Astrocyte of the spinal cord (primary cell): ENCODE measurements at places on chromosomes 12 and 14.

DNA sequence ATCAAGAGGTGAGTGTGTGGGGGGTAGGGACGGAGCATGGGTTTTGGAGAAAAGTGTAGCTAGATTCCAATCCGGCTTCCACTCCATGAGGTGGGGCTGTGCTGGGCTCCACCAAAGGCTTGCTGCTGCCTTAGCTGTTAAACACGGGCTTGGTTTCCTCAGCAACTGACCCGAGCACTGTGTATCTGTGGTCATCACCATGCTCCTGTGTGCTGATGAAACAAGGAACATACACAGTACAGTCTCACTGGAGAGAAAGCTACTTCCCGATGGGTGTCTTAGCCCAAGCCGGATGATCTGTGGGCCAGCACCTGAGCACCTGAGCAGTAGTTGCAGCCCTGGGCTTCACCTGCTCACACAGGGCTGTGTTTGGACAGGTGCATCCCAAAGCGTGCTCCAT, 52.9 kb upstream of the VRK1 start:
- DNase-seq: no peak

DNA sequence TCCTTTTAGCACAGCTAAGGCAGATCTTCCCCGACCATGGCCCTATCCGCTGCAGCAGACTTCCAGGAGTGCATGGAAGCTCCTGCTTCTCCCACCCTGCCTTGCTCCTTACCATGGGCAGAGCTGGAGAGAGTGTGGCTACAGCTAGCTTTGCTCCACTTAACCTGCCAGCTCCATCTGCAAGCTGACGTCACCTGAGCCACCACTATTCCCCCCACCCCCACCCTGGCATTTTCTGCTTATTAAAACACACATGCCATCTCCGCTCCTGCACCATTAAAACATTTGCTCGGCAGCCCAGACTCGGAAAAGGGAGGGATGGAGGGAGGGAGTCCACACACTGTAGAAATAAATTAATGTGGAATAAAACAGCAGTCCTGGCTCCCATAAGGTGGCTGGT, 67.8 kb downstream of the TUNAR start:
- no peak for DNase-seq

DNA sequence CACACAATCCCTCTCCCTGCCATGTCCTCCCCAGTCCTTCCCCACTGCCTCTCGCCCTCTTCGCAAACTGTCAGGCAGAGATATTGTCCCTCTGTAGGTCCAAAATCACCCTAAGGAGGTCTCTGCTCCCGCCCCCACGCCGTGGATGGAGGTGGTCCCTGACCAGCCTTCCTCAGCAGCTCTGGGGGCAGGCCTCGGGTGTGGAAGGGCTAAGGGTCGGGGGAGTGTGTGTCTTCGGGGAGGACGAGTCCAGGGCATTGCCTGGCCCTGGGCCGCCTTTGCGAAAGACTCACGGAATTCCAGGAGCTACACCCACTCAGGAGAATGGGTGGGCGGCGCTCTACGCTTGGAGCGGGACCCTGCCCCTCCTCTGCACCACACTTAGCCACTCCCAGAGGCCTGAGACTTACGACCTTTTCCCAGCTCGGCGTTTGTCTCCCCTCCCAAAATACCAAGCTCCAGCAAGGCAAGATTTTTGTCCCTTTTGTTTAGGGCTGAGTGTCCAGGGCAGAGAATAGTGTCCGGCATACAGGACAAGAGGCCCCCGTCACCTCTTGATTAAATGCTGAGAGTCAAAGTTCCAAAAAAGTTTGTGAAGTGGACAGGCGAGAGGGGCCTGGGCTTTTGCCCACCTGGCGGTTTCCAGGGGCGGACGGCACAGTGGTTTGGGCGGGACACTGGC, 881 bp downstream of the PYGL start:
- no peak for DNase-seq

- DNase-seq: peak; percentile 30
Measured at GRCh38 chr12:76764856-76765255, 941 bp downstream of the ZDHHC17 start.

DNA sequence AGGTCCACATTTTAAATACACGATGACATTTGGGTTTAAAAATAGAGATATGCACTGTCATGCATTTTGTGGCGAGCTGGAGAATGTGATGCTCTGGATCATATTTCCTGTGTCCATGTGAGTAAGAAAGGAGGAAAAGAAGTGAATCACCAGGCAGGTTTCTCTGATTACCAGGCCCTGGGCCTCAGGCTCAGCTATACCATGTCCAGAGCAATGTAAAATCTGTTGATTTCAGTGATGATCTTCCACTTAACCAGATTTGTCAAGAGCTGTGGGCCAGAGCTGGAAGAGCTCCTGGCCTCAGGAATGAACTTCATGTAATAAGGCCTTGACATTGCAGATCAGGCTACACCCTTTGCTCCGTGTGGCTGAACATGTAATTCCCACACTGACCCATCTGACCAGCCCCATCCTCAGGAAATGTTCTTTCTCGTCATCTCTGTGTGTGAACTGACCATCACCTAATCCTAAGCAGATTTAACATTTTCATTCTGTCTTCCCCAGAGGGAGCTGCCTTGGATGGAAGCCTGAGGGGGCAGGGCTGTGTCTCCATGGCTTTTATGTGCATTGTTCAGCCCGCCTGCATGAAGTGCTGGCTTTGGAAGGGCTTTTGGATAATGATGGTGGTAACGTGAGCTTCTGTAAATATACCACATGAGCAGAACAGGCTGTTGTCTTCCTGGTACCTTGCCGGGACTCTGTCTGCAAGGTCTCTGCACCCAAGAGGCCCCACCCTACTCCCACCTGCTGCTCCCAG, 54.5 kb downstream of the CRACR2A start:
- DNase-seq: peak; percentile 92
